Activated CD4-positive, alpha-beta memory T cell treated with anti-CD3 and anti-CD28 coated beads, Interleukin-2, amount 10 ng/mL, durations not matched to agents 7 days and 5 days (primary cell): ENCODE measurements at places on chromosomes 13 and 19. TPM values are rescaled to one million over a fixed set of nuclear protein-coding genes. Genes with fewer than 3 reads are reported as not detected.

Gene PEAK3
- total RNA-seq = 0.88 TPM

- DNase-seq = no peak
These were observed 55.0 kb upstream of the TM9SF2 start for GRCh38 chr13:99446242-99446641.

- no peak for DNase-seq
These were observed 87.8 kb downstream of the RAP2A start for GRCh38 chr13:97521726-97522125.

- DNase-seq = no peak
These were observed 616.3 kb downstream of the UQCRFS1 start for GRCh38 chr19:28596561-28597071.

GRCh38 chr19:14467816-14468215, 7.3 kb downstream of the PTGER1 start:
- no peak for DNase-seq
